ENCODE measurements at places on chromosomes 3 and 15.

- DNase-seq = no peak
These were observed 20.7 kb downstream of the CLDN1 start for GRCh38 chr3:190301591-190301990.

DNA sequence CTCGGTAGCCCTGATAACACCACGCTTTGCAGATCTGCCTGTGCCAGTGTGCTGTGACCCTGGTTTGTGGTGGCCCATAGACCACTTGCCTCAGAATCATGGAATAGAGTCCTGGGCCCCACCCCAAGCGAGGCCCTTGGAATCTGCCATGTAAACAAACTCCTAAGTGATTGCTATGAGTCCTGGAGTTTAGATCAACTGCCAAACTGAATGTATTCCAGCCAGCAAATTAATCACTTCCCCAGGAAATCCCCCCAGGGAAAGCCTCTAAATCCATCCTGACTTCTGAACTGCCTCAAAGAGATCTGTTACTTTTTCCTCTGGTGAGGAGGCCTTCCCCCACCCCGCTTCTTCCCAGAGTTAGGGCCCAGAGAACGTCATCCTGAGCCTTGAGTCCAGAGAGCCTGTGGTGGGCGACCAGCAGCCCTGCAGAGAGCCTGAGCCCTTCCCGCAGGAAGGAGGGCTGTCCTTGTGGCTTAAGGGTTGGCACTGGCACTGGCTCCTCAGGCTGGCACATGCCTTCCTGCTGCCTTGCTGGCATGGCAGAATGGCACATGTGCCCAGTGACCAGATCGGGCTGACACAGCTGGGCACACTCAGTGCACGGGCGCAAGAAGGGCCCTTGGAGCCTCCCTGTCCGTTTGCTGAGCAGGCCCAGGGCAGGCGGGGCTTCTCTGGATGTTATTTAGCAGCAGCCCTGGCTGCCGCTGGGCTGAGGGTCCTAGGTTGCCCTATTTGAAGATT is 50.6 kb upstream of the PLXNA1 start:
- DNase-seq = no peak

GRCh38 chr3:64900156-64900555 is 212.4 kb upstream of the ADAMTS9 start:
- DNase-seq = no peak

DNA sequence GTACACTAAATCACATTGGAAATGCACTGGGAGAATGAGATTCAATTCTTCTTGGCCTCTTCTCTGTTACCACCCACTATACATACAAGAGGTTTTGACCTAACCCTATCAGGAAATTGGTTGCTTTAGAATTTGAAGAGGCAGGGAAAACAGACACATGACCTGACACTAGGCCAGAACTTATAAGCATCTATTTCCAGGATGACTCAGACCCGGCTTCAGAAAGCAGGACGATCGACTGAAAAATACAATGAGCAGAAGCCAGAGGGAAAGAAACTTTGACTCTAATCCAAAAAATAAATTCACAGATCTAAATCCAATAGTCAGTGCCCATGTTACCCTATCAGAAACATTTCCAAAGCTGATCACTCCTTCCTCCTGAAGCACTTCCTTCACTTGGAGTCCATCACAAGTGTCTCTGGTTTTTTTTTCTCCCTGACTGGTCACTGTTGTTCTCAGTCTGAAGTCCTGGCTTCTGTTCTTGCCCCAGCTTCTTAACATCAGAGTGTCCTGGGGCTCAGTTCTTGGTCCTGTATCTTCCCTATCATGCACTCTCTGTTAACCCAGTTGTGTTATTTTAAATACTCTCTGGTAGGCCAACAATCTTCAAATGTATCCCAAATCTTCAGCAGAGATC is 133.6 kb downstream of the P2RY1 start:
- DNase-seq = no peak
